Activated CD4-positive, alpha-beta T cell treated with anti-CD3 and anti-CD28 coated beads, Interleukin-2, amount 50 U/mL, for 16 hours (primary cell): ENCODE measurements at places on chromosomes 6 and 20.

- DNase-seq, result no peak
Observed at GRCh38 chr6:168414336-168415097, 26.5 kb upstream of the SMOC2 start.

DNA sequence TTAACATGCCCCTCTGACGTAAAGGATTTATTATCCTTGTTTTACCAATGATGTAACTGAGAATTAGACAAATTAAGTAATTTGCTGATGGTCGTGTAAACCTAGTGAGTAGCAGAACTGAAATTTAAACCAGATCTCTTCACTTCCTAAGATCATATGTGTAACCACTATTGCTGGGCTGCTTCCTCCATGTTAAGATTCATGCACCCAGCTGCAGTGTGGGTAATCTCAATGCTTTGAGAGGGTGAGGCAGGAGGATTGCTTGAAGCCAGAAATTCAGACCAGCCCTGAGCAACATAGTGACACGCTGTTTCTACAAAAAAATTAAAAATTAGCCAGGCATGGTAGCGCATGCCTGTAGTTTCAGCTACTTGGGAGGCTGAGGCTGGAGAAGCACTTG lies 97.9 kb downstream of the L3MBTL3 start:
- no peak for DNase-seq

- no peak for DNase-seq
Observed at GRCh38 chr6:20229881-20230280, 17.6 kb upstream of the MBOAT1 start.

DNA sequence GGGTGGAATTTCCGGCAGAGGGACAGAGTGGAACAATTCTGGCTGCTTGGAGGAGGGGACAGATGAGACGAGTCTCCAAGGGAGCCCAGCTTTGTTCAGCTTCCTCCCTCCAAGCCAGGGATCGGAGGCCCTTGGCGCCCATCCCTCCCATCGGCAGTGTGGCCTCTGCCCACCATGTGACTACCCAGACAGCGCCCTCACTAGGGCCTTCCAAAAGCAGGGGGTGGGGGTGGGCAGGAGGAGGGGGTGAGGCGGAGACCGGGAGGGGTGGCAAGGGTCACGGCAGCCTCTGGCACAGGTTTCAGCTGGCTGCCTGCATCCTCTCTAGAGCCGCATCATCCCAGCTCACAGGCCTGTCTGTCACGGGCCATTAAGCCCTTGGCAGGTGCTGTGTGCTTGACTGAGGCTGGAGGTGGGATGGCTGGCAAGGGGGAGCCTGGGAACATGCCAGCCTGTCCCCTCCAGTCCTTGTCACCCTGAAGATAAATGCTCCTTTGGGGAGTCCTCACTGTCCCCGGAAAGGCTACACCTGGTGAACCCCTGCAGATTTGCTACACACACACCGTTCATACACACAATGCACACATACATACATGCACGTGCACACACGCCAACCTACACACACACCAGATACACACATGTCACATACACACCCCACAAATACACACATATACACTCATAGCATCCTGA lies 6.2 kb upstream of the FGD2 start:
- no peak for DNase-seq

GRCh38 chr20:19530006-19530405 lies 228.1 kb upstream of the RIN2 start:
- DNase-seq, result no peak
